Spinal cord (tissue), 10 donors: ENCODE measurements at places on chromosomes 3 and 15. TPM values are rescaled to one million over a fixed set of nuclear protein-coding genes. Genes with fewer than 3 reads are reported as not detected.
A peak's percentile ranks its signal among the peaks of the same experiment; 100 is the strongest.

GRCh38 chr3:194141415-194142155, 5.6 kb downstream of the HES1 start:
- no peak for DNase-seq

DNA sequence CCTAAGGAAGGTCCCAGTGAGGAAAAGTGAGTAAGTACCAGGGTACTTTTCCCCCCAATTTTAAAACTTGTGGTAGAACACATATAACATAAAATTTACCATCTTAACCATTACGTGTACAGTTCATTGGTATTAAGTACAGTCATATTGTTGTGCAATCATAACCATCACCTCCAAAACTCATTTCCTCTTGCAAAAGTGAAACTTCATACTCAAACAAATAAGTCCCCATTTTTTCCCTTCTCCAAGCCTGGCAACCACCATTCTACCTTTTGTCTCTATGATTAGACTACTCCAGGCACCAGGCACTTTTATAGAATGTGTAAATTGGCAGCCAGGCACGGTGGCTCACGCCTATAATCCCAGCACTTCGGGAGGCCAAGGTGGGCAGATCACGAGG, 12.2 kb downstream of the PRC1 start:
- DNase-seq = no peak

GRCh38 chr3:98008855-98009254, 26.3 kb downstream of the GABRR3 start:
- DNase-seq = peak; percentile 68

DNA sequence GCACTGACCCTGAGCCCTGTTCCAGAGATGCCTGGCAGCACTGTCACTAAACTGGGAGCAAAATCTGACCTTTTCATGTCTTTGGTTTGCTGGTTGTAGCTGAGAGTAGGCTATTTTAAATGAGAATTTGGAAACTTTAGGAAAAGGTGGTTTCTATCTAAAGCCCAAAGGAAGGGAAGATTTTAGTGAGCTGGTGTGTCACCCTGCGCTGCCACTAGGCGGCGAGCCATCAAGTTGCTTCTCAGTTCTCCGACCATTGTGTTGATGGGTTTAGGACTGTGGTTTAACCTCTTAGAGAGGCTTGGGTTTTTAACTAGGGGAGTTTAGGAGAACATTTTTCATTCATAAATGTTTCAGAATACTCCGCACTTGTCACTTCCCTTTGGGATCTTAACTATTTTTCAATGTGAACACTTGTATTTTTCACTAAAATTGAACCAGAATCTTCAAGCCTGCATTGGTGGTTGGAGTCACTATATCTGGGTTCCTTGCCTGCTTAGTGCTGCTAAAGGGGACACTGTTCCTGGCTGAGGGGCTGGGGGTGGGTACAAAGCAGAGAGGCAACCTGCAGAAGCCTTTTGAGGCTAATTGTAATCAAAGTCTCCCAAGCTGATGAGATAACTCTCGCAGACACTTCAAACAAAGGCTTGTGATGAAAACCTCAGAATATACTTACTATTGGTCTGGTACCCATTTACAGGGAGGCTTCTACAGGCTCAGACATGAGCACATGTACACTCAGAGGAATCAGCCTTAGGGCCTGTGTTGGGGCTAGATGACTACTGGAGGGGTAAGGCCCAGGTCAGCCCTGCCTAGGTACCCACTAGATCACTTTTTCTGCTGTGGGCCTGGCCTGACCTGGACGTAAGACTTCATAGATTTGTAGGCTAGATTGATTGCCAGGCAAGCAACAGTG, 16.8 kb downstream of the EXOSC7 start:
- DNase-seq = no peak

The RHOV gene
- total RNA-seq = 1.7 TPM

The ATP10A gene
- total RNA-seq = 4.6 TPM

GRCh38 chr3:179967622-179968021, 69.1 kb downstream of the PEX5L start:
- DNase-seq = no peak

The SH3GL3 gene
- 46.6 TPM for total RNA-seq

- no peak for DNase-seq
Measured at GRCh38 chr3:127750226-127751031, 71.9 kb downstream of the MGLL start.

- DNase-seq = no peak
Measured at GRCh38 chr3:151299006-151299405, 17.6 kb downstream of the GPR87 start.

- no peak for DNase-seq
Measured at GRCh38 chr3:47359323-47359722, 21.5 kb upstream of the PTPN23 start.

DNA sequence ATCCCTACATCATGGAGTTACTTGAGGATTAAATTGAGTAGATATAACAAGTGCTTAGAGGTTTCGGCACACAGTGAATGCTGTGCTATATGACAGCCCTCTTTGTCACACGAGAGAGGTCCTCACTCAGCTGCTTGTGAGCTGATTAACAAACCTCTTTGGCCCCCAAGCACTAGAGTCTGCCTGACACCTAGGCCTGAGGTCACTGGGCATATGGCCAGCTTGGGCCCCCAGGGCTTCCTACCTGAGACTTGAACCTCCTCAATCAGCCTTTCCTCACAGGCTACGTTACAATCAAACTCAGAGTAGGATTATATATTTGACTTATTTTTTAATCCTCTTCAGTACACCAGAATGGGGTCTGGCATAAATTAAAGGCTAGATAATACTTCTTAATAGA, 88.8 kb downstream of the WDR72 start:
- DNase-seq = no peak

DNA sequence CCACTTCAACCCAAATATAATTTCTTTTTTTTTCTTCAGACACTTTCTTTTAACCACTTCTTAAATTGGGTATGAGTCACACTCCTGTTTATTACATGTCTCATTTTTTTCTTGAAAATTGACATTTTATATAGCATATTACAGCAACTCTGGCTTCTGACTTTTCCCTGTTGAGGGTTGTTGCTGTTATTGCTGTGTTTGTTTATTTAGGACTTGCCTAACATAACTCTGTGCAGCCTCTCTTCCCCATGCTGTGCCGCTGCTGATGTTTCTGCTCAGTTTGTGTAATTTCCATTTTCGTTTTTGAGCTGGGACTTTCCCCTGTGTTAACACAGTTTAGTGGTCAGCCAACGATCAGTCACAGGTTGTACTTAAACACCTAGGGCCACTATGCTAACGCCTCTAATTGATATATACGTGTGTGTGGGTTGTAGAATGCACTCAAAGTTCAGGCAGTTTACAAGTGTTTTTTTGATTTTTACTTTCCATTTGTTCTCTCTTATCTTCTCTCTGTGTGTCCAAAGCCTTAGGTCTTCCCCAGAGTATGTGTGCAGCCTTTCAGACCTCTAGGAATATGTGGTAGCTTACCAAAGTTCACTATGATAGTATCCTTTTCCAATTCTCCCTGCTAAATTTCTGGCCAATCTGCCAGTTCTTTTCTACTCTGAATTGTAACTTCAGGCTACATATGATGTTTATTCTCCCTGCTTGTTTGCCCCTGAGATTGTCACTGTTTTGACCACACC, 337.2 kb downstream of the ZBTB20 start:
- no peak for DNase-seq

- no peak for DNase-seq
Measured at GRCh38 chr3:157082305-157082982, 77.5 kb downstream of the CCNL1 start.

DNA sequence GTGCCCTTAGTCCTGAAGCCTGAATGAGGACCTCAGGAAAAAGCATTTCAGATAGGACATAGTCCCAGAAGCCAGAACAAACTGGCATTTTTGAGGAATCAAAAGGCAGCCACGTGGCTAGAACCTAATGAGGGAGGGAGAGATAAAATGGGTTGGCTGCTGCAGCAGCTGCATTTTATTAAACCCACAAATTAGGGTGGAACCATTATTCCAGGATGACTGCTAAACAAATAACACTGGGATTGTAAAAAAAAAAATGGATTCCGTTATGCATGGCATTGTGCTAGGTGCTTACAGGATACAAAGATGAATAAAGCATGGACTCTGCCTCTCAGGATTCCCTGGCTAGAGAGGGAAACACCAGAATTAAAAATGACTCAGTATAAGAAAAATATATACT, 141.5 kb downstream of the SATB1 start:
- DNase-seq = no peak

The SLC9A9 gene
- 39.7 TPM for total RNA-seq

DNA sequence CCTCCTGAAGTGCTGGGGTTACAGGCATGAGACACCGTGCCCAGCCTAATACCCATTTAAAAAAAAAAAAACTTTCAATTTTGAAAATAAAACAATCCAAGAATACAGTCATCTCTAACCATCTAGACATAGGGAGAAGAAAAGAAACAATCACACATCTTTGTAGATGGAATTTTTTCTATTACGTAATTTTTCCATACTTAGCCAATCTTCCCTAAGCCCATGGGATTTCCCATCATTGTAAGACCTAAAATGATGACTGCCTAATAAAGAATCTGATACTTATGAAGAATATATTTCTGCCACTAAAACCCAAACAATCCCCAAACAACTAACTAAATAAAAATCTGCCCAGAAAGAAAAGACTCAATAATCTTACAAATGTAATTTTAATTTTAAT, 88.7 kb downstream of the CBLB start:
- no peak for DNase-seq

GRCh38 chr3:140752499-140752898, 74.6 kb downstream of the TRIM42 start:
- no peak for DNase-seq

The GPR160 gene
- total RNA-seq = 0.61 TPM

- no peak for DNase-seq
Measured at GRCh38 chr15:70741107-70741531, 22.2 kb downstream of the UACA start.

The SPTBN5 gene
- 2.9 TPM for total RNA-seq

The LTF gene
- total RNA-seq = 1.4 TPM

DNA sequence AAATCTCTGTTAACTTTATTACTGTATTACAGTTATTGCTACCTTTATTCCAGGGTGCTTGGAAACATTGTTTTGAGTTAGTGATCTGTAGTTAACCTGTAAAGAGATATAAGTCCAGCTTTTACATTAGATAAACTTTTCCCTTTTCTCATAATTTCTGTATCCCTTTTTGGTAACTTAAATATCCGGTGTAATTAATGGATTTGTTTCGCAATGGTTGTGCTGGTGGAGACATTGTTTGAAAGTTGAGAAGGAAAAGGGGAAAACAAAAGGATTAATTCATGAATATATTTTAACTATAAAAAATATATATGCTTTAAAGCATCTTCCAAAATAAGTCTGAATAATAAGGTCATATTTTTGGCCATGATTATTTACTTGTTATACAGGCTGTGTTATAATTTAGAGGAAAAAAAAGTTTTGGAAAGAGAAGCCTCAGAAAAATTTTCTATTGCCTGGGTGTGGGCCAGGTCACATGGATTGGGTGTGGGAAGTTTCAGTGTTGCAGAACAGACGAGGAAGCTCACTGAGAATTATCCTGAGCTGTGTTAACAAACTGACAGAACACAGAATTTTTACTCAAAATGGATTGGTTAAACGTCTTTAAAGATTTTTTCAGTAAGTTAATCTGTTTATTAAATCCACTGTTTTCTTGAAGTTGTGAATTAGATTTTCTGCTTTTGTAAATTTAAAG, 27.7 kb upstream of the IL20RB start:
- DNase-seq = no peak

The HRG gene
- total RNA-seq = 0.11 TPM

DNA sequence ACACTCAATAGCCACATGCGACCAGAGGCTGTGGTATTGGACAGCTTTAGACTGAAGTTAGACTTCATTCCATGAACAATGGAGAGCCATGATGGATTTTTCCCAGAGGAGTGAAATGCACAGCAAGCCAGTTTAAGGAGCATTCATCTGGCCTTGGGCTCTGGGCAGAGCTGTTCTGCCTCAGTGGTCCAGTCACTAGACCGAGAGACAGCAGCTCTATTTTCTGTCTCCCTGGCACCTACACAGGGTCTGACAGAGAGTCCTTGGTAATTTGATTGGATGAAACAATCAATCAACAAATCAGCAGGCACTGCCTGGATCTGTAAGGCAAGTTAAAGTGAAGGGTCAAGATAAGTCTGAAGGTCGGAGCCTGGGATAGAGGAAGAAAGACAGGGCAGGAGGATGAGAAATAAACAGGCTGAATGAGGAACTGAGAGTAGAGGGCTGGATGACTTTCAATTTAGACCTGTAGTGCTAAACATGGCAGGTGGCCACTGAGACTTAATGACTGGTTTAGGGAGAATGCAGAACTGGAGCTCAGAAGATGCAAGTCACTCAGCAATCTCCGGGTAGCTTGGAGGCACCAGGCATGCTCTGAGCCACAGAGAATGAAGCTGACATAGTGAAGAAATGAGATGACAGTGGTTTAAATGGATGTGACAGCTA, 98.5 kb upstream of the SLC25A36 start:
- no peak for DNase-seq

GRCh38 chr3:115436767-115437301, 186.5 kb upstream of the GAP43 start:
- DNase-seq = no peak

GRCh38 chr3:7205535-7205934, 344.6 kb downstream of the GRM7 start:
- no peak for DNase-seq

DNA sequence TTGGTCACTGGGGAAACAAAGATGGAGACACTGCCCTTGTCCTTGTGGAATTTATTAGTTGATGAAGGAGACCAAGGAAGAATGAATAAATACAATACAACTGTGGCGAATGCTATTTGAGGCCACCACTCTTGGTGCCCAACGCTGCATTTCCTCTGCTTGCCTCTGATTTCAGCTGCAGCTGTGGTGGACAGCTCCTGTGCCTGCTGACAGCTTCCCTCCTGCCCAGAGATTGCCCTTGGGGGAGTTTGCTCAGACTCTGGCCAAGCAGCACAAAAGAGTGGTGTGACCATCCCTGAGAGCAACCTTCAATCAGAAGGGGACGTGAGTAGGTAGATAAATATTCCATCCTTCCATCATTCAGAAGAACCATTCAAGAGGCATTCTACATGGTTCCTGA, 64.6 kb upstream of the FHIT start:
- DNase-seq = no peak

GRCh38 chr3:119500901-119501300, 2.6 kb downstream of the TIMMDC1 start:
- DNase-seq = no peak

- DNase-seq = no peak
Measured at GRCh38 chr3:39141171-39141995, 12.0 kb downstream of the CSRNP1 start.

GRCh38 chr3:168583977-168584376, 488.3 kb upstream of the GOLIM4 start:
- no peak for DNase-seq
